ENCODE measurements at places on chromosomes 2 and 18.

GRCh38 chr2:126645211-126645618 lies 10.7 kb upstream of the GYPC start:
- no peak for DNase-seq

DNA sequence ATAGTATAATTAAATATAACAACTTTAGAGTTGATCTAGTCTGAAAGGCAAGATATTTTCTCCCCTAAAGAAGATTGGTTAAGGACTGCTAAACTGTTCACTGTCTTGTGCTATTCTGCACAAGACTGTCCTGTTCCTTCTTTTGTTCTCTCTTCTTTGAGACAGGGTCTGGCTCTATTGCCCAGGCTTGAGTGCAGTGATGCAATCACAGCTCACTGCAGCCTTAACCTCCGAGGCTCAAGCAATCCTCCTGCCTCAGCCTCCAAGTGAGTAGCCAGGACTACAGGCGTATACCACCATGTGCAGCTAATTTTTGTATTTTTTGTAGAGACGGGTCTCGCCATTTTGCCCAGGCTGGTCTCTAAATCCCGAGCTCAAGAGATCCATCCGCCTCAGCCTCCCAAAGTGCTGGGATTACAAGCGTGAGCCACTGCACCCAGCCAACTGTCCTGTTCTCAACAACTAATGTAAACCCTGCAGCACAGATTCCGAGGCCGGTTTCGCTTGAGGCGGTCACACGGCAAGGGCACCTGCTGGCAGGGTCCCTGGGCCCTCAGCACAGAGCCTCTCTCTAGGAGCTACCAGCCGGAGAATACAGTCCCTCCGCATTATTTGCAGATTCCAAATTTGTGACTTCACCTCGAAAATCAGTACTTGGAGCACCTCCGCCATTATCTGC lies 16.4 kb downstream of the PXDN start:
- DNase-seq: no peak

- DNase-seq: no peak
Measured at GRCh38 chr2:142596334-142597088, 281.0 kb upstream of the KYNU start.

GRCh38 chr2:88561646-88562388 lies 65.4 kb downstream of the EIF2AK3 start:
- no peak for DNase-seq

DNA sequence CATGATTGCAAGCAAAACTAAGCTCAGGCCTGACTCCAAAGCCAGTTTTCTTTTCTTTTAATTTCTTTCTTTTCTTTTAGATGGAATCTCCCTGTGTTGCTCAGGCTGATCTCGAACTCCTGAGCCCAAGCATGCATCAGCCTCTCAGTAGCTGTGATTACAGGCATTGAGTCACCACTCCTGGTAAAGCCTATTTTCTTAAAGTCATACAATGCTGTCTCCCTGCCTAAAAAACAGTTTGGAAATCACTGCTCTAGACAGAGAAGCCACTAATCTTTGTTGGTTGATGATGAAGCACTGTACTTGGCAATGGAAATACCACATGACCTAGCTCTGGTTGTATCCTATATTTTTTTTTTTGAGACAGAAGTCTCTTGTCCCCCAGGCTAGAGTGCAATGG lies 33.1 kb upstream of the ZNF532 start:
- DNase-seq: no peak

DNA sequence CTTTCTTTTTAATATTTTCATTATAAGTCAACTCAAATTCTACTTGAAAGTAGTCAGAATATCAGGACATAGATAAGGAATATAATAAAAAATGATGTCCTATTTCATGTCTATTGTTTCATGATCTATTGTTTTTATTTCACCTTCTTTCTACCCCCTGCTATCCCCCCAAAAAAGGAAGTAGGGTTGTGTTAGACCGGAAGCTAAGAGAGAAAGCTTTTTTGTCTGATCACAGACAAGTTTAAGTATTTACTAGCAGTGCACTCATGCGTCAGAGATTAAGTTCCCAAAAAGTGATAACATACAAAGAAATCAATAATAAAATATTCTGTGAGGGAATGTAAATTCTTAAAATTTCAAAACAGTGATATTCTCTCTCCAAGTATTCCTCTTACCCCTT lies 447.1 kb upstream of the CNTNAP5 start:
- DNase-seq: no peak

GRCh38 chr2:239642406-239643004 lies 241.7 kb upstream of the HDAC4 start:
- DNase-seq: no peak

DNA sequence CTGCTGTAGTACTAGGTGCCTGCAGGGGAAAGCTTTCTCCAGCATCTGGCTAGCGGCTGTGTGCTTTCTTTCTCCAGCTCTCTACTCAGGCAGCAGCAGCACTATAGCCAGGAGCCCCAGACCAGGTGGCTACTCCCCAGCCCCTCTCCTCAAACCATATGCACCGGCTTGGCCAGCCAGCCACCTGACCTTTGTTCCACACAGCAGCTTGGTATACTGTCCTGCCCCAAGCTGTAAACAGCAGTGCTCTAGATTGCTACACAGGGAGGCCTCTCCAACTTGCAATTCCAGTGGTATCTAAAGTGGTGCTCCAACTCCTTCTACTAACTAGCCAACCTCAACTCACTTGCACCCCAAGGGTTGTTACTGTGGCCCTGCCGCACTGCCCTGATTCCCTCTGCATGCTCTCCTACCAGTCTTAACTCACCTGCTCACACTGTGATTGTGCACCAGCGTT lies 19.6 kb downstream of the LDAH start:
- DNase-seq: no peak

DNA sequence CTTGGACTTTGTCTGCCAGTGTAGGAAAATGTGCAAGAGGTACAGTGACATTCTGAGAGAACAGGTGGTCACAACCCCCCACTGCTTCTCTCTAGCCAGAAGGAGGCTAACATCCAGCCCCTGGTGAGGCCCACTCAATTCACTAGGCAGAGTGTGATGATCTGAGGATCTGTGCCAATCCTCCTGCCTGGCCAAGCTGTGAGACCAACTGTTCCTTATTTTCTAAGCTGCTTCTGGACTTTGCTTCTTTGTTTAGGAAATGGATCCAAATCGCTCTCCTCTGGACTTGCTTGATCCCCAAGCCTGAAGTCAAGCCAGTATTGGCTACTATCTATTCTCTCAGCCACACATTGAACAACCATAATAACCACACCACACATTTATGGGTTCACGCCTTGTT lies 202.8 kb downstream of the PIK3C3 start:
- DNase-seq: no peak

Measured in putamen (tissue), 1 donor.